Activated CD4-positive, alpha-beta T cell treated with anti-CD3 and anti-CD28 coated beads, Interleukin-2, amount 50 U/mL, for 1 hour (primary cell): ENCODE measurements at places on chromosomes 4 and X.

DNA sequence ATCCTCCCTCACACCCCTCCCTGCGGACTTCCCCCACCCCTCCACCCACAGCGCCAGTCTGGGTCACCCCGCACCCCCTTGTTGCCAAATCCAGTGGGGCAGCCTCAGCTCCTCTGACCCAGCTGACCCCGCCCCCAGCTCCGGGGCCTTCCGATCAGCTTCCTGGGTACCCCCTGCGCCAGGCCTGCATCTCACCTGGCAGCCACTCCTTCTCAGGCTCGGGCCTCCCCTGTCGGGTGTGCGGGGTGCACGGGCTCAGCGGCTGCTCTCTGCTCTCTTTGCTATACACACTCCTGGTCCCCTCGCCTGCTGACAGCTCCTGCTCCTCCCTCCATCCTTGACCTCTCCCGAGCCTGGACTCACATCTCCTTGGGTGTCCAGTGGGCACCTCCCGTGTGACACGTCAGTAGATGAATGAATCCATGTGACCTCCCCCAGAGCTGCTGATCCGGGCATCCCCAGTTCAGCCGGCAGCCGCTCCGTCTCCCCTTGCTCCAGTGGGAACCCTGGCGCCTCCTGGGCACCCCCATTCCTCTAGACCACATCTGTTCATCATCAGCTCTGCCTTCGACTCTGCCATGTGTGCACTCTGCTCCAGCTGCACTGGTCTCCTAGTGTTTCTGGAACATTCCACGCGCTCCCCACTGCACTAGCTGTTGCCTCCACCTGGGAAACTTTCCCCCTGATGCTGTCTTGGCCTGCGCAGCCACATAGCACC, 9.9 kb downstream of the CFAP99 start:
- DNase-seq, result no peak

DNA sequence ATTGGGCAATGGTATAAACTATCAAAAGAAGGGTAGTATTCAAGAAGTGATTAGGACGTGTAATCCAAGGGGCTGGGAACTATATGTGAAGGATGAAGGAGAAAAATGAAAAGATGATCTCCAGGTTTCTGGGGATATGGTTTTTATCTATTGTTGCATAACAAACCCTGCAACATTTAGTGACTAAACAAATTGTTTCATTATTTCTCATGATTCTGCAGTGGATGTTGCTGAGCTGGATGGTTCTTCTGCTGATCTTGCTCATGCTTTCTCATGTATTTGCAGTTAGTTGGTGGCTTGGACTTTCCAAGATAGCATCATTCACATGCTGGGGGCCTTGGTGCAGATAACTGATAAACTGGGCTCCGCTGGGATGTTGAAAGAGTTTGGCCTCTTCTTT, 29.1 kb downstream of the PHOX2B start:
- DNase-seq, result no peak

DNA sequence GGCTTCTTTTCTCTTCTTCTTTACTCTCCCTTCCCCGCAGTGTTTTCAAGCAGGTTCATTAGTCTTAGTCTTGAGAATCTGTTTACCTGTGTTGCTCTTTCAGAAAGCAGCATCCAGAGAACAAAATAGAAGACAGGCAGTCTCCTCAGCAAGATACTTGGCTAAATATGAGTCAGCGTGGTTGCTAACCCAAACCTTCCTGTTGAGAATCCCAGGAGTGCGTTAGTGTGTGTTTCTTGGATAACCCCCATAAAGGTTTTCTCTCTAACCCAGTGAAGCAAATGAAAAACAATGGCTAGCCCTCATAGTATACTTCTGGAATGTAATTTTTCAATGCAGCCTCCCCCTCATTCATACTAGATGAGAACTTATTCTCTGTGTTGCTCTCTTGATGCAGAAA, 41.1 kb downstream of the BMPR1B start:
- DNase-seq, result no peak

DNA sequence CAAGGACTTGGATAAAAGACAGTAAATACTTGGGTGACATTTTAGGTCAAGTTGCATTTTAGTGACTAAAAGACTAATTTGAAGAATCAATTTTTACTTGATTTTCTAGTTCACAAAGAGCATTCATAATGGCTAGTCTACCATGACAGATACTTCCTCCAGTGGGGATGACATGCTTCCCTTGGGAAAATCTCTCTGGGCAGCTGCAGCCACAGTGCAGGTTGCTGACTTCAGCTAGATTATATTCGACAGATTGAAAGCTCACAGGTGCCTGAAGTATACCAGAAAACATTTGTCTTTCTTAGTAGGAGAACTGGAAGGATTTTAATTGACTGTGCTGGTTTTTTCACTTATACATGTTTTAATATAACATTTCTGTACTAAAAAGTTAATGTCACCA, 209.6 kb upstream of the MAGEB2 start:
- DNase-seq, result no peak

DNA sequence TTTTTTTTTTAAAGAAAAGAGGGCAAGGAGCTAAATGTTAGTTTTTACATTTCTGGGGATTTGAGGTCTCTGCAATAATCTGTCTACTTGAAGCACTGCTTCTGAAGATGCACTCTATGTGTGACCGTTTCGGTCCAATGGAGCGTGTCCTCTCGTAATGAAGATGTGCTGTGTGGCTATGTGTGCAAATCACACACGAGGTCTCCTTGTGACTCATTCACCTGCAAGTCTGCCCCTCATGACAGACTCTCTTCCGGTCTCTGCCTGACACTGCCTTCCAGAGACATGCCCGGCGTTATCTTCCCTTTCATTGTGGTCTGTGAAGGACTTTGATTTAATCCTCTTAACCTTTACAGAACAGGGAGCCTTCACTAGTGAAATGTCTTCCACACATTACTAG, 84.3 kb downstream of the TRAM1L1 start:
- no peak for DNase-seq

GRCh38 chrX:77442728-77443127, 4.5 kb upstream of the FGF16 start:
- DNase-seq, result no peak

DNA sequence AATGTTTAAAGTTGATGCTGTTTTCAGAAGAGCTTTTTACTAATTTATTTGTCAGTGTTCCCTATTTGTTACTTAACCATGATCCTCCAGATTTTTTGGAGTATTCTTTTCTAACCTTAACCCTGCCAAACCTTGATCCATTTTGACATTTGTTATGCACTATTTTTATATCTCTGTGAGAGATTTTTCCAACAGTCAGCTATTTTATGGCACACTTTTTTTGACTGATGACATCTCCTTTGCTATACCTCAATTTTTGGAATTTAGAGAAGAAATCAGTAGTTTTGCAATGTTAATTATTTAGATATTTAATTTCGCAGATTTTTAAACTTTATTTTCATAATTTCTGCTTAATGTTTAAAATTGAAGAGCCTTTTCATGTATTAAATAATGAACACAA, 66.0 kb downstream of the CPEB2 start:
- no peak for DNase-seq

DNA sequence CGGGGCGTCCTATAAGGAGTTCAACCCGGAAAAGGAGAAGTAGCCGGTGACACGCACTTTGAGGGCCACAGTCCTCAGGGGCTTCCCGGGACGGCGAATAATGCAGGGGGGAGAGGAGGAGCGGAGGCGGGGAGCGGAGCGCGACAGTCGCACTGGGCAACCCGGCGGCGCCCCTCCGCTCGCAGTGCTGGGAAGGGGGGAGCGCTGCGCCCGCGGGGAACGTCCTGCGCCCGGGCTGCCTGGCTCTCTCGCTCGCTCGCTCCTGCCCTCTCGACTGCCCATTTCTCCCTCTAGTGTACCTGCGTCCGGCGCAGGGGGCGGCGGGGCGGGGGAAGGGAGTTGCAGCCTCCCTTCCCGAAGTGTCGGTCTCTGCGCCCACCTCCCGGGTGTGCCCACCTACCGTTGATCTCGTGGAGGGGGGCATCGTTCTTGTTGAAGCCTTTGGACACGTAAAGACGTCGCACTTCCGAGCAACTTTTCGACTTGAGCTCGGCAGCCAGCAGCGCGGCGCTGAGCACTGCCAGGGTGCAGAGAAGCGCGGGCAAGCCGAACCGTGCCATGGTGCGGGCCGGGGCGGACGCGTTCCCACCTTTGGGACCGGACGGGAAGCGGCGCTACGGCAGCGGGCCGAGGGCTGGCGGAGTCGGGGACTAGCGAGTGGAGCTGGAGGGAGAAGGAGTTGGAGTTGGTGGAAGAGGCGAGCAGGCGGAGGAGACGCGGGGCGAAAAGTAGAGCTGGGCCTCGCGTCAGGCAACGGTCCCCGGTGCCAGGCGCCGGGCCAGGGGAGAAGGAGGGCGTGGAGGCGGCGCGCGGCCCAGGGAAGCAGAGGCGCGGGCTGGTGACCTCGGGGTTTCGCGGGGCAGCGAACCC, 648 bp downstream of the GPC4 start:
- no peak for DNase-seq

DNA sequence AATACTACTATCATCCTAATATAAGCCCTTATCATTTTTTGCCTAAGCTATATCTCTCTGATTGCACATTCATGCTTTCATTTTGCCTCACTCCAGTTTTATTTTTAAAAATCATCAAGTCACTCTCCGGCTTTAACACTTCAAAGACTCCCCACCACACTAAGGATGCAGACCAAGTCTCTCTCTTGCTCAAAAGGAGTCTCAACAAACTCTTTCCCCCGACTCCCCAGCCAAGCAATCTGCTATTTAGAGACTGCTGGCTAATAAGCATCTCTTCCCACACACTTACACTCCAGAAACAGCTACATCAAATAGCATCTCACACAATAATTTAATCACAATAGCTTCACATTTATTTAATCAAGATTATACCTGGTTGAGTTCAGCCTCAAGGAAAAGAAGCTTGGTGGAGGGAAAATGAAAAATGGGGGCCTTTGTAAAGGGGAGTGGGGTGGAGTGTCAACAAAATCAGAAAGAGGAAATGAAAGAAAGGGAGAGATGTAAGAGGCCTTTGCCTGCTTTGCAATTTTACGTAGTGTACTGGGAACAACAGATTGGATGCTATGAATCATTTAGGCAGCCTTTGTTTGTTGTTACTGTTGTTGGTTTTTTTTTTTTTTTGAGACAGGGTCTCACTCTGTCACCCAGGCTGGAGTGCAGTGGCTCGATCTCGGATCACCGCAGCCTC, 104.1 kb upstream of the MCF2 start:
- no peak for DNase-seq

DNA sequence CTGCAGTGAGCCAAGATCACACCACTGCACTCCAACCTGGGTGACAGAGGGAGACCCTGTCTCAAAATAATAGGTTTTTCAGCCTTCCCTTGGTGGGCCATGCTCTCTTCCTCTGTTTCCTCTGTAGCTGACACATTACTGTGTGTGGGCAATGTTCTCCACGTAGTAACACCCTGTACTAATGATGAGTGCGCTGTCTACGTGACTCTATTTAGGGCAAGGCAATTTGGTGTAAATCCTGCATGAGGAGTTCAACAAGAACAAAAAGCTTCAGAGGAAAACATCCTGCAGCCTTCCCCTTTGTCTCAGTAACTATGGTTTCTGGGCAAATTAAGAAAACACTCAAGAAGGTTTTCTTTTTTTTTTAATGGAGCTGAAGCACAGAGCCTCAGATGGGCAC, 24.4 kb upstream of the JAKMIP1 start:
- DNase-seq, result no peak

GRCh38 chr4:168796362-168797106, 213.5 kb downstream of the CBR4 start:
- DNase-seq, result no peak

DNA sequence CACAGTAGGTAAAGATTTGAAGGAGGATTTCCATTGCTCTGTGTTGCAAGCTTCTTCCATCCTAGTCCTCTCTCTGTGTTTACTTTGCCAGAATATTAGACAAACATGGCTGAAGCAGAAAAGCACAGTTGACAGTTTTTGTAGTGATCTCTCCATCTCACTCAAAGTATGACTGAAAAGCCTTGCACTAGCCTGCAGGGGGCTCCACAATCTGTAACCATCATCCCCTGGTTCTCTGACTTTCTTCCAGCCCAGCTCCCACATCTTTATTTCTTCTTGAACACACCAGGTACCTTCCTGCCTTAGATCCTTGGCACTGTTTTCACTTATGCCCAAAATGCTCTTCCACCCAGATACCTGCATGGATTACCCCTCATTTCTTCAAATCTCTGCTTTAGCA, 34.1 kb upstream of the HHIP start:
- DNase-seq, result no peak

- no peak for DNase-seq
Observed at GRCh38 chr4:54746218-54746617, 88.5 kb downstream of the KIT start.

- DNase-seq, result no peak
Observed at GRCh38 chr4:102988429-102989020, 31.0 kb downstream of the SLC9B1 start.

GRCh38 chrX:153684467-153685155, 3.1 kb upstream of the SLC6A8 start:
- no peak for DNase-seq

DNA sequence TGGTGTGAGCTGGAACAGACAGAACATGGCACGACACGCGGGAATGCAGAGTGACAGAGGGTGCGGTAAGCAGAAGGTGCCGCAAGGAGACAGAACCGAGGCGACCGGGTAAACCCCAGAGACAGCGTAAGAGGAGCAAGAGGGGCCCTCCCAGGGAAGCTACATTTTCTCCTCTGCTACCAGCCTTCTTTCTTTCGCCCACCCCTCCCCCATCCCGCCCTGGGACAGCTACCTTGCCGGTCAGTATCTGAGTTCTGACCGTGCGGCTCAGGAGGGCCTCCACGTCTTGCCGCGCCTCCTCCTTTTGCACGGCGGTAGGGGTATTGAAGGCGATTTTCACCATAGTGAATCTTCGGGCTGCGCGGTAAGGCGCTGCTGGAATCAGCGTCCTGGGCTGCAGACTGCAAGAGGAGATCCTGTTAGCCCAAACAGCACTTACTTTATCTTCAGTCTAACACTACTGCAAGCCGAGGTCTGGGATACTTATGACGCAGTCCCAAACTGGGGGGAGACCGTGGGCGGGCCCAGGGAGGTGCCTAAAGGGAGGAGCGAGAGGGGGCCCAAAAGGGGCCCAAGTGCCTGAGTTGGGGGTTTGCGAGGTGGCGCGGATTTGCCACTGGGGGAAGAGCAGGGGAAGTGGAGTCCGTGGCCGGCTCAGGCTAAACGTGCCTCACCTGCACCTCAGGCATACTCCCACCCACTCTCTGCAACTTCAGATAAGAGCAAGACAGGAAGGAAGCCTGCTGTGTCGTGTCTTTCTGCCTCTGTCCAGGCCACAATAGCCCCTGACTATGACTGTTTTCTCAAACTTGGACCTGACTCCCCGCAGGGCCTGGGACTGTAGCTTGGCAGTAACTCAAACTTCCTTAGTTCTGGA, at the start of gene ITM2A:
TSS of gene ITM2A (minus strand) at position 462 of the 877 bp plus-strand sequence. CDS start at position 343, 119 bp downstream.
- DNase-seq, result peak; percentile 47
